Tibial nerve (tissue), 4 donors: ENCODE measurements at places on chromosomes 7 and 10. TPM values are rescaled to one million over a fixed set of nuclear protein-coding genes. Genes with fewer than 3 reads are reported as not detected.

DNA sequence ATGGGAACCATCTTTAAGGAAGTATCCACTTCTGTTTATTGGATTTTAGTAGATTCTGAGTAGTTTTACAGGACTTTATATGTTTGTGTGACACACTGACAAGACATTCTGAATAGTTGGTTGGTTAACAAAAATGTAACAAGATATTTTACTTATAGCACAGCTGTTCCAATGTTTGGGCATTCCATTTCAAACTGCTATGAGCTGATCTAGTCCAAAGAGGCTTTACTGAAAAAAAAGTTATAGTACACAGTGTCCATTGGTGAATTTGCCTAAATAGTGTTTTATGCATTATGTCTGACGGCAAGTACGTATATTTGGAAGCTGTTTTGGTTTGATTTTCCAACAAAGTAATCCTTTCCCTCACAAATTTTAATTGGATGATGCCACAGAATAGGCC lies 99.1 kb downstream of the SAMD9 start:
- no peak for DNase-seq

SPDYE2 gene
- total RNA-seq, result not detected

CHN2 gene
- 3.9 TPM for total RNA-seq

GRCh38 chr10:13099144-13099665 lies 758 bp upstream of the OPTN start:
- DNase-seq, result no peak

SH2D4B gene
- not detected for total RNA-seq
